Stimulated activated CD4-positive, alpha-beta T cell treated with anti-CD3 and anti-CD28 coated beads, Interleukin-2, amount 100 ng/mL, for 4 hours (primary cell): ENCODE measurements at places on chromosomes 4 and X.

DNA sequence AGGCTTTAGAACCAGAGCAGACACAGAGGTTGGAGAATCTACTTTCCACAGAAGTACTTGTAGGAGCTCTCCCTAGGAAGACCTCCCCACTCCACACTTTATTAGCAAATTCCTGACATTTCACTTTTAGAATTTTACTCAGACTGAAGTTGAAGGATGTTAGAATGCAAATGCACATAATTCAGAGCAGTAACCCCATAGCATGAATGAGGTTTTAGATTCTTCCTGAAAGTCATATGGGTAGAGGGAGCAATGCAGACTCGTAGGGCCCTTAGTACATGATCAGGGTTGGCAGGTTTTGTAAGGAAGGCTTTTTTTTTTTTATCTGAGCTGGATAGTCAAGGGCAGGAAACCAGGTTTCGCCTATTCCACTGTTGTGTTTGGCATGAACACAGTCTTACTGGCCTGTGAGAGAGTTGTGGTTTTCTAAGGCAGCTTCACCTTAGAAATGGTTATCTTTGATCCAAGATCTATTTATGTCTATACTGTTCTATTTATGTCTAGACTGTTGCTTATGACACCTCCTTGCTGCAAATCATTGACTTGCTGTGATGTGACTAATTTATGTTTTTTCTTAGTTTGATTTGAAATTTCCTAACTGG lies 48.9 kb downstream of the SPATA18 start:
- no peak for DNase-seq

DNA sequence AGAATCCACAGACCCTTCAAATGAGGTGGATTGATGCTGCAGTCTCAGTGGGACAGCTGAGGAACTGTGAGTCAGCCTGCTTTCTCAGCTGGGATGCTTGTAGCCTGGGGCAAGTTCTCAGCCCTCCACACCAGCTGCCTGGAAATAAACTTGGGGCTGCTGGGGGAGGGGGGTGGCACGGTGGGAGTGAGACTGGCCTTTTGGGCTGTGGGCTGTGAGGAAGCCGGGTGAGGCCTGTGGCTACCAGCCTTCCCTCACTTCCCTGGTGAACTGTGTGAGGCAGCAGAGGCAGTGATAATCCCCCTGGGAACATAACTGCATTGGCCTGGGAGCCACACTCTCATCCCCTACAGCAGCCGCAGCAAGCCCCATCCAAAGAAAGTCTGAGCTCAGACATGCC lies 114.5 kb upstream of the GUCY1A1 start:
- no peak for DNase-seq

DNA sequence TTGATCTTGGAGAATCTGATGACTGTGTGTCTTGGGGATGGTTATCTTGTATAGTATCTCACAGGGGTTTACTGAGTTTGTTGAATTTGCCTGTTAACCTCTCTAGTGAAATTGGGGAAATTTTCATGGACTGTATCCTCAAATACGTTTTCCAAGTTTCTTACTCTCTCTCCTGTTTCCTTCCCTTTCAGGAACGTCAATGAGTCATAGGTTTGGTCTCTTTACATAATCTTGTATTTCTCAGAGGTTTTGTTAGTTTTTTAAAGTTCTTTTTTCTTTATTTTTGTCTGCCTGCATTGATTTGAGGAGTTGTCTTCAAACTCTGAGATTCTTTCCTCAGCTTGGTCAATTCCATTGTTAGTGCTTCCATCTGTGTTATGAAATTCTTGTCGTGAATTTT lies 227.7 kb upstream of the GPRIN3 start:
- no peak for DNase-seq

- DNase-seq, result no peak
Observed at GRCh38 chr4:172740434-172740833, 428.2 kb upstream of the GALNT7 start.

- DNase-seq, result no peak
Observed at GRCh38 chr4:140426610-140427105, 790 bp downstream of the CLGN start.

GRCh38 chr4:9832640-9833039 lies 51.2 kb downstream of the DRD5 start:
- DNase-seq, result no peak

DNA sequence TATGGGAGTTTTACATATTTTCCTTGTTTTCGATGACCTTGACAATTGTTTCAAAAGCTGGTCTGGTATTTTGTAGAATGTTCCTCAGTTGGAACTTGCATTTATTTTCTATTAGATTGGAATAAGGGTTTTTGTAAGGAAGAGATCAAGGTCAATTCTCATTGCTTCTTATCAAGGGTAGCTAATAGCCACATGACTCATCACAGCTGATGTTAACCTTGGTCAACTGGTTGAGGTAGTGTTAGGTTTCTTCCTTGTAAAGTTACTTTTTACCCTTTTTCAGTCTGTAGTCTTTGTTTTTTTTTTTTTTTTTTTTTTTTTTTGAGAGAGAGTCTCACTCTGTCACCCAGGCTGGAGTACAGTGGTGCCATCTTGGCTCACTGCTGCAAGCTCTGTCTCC lies 257.2 kb downstream of the SNCA start:
- no peak for DNase-seq

DNA sequence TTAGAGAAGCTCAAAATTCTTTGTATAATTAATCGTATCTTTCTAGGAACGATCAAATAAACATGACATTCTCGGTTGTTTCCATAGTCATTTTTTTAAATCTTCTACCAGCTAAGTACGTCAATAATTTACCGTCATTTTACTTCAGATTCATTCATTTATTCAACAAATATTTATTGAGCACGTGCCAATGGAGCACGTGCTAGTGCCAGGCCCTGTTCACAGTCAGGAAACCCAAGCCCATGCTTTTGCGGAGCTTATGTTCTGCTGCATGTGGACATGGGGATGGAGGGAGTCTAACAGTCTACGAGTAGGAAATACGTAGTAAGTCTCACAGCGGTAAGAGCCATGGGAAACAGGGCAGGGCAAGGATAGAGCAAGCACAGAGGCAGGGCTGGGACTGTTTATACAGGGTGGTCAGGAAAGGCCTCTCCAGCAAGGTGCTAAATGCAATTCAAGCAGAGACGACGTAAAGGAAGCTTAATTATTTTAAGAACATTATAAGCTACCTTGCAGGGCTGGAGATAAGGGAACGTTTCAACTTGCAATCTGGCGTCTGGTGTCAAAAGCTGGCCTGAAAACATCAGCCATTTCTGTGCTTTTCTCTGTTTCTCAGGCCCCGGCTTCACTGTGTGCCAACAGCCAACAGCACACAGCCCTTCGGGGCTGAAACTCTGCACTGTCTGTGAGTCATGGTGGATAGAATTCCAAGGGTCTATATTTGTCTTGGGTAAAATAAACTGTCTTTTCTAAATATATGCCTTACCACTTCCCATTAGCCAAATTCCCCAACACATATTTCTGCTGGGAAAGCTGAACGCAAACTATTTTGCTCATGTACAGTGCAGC lies 517.1 kb upstream of the ZFP42 start:
- no peak for DNase-seq

DNA sequence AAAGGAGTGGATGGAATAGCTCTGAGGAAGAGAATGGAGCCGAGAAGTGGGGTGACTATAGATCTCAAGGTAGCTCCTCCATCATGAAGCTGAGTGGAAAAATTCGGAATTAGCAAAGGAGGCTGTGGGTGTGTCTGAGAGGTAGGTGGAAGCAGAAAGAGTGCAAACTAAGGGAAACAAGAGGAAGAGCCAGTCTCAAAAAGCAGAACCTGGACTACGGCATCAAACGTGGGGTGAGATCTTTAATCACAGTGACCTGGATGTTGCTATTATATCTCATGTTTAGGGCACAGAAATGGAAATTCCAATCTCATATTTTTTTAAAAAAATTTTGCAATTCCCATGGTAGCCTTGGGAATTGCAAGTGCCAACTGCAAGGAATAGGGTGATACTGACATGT lies 162.5 kb upstream of the RASGEF1B start:
- DNase-seq, result no peak

GRCh38 chrX:38116706-38117105 lies 104.0 kb downstream of the SRPX start:
- no peak for DNase-seq

DNA sequence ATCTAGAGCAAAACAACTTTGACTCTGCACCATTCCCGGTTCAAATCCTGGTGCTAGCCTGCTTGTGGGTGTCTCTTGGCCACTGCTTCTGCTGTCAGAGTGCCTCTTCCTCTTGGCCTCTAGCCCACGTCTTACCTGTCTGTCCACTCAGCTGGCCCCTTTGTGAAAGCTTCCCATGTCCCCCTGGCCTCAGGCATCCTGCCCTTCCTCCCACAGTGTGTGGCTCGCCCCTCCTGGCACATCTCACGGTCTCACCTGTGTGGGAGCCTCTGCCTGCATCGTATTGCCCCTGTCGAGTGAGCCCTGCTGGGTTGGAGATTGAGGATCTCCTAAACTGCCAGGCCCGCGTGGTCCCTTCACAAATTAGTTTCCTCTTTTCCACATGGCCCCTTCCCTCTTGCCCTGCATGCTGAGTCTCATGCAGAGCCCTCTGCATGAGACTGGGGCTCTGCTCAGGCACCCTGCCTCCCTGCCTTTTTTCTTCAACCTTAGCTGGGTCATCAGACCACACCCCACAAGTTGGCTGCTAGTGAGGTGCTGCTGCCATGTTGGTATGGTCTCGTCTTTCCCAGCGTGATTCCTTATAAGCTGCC lies 53.7 kb upstream of the TADA2B start:
- DNase-seq, result no peak

GRCh38 chr4:83387476-83388312 lies 53.0 kb upstream of the HPSE start:
- DNase-seq, result no peak

DNA sequence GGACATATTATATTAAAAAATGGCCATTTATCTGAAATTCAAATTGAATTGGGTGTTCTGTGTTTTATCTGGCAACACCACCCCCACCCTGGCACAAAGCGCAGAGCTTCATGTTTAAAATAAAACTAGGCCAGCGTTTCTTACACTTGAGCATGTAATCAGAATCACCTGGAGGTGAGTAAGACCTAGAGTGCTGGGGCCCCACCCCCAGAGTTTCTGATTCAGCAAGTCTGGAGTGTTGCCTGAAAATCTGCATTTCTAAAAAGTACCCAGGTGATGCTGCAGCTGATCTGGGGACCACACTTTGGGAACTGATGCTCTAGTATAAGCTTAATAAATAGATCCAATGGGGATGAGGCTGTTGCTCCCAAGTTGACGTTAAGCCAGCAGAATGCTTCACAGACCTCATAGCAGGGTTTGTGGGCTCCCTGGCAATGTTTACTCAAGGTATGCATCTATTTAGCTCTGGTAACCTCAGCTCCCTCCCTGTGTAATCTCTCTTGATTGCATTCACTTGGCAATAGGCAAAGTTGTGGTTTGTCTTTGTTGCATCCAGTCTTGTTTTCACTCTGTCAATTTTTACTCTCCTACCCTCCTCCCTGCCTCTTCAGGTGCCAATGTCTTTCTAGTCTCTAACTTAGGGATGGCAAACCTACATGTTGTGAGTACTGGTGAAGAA lies 99.8 kb upstream of the TEX13D start:
- no peak for DNase-seq

GRCh38 chr4:87088186-87088585 lies 132.2 kb downstream of the KLHL8 start:
- DNase-seq, result no peak

- DNase-seq, result peak; percentile 41
Observed at GRCh38 chrX:123859409-123859845, 426 bp upstream of the XIAP start.

DNA sequence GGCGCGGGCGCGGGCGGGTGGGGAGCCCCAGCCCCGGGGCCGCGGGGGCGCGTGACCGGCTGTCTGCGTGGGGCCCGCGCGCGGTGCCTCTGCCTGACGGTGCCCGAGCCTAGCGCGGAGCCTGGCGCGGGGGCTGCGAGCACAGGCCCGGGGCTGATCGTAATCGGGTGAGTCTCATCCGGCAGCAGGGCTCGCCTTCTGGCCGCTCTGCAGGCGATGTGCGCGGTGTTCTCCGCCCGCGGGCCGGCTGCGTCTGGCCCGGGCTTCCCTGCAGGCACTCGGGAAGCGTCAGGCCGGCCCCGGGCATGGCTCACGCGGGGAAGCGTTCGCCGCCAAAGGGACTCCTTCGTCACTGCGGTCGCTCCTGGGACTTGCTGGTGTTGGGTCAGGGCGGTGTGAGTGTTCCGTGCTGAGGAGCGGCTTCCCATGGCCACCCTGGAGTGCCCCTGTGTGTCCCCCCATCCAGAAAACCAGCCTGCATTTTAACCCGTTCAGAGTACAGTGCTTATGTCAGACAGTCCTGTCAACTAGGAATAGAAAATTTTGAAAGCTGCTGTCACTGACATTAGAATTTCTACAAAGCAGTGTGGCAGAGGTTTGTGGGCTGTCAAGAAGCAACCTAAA lies 40.6 kb downstream of the FAM149A start:
- DNase-seq, result no peak

GRCh38 chrX:129572422-129572821 lies 32.4 kb downstream of the OCRL start:
- DNase-seq, result no peak

DNA sequence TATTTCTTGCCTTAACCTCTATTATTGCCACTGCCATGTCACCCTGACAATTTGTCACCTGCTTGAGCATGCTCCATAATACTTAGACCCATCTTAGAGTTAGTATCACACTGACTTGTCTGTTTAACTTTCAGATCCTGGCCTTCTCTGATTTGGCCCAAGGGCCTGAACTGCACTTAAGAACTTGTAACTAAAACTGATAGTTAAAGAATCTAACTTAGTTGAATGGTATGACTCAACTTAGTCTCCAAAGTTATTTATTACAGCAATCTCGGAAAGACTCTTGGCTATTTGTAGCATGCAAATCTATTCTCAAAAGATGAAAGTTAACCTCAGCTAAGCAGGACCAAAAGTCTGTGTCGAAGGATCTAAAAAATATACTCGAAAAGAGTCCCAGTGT lies 72.3 kb downstream of the IGSF1 start:
- DNase-seq, result no peak

GRCh38 chr4:183909187-183909586 lies 4.1 kb downstream of the STOX2 start:
- DNase-seq, result no peak

DNA sequence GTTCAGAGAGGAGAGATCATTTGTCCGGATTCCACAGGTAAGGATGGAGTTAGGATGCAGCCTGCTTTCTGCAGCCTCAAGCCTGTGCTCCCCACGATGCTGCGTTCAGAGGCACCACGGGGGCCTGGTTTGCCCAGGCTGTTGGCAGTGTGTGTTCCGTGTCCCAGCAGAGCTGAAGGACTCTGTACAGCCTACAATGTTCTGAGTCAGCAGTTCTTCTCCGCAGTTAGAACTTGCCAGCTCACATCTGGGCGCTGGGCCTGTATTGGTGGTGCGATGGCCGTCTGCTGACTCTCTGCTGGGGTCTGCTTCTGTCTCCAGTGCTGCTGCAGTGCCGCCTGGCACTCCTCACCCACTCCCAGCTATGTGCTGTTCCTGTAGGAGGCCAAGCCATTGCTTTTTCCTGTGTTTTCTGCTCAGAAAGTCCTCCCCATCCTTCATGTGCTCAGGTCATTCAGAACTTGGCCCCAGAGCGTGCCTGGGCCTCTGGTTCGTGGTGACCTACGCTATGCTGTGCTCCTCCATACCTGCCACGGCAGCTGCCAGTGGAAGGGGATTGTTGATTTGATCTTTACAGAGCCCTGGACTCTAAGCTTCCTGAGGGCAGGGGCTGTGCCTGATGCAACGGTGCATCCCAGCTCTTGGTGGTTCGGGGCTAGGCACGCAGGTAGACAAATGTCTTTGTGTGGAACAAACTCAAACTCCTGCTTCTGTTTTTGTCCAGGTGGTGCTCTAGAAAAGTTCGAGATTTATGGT lies 42.6 kb upstream of the TADA2B start:
- DNase-seq, result no peak

- DNase-seq, result no peak
Observed at GRCh38 chrX:53319614-53320542, 38.5 kb upstream of the IQSEC2 start.
